ENCODE measurements at places on chromosomes 13 and 19.
A peak's percentile ranks its signal among the peaks of the same experiment; 100 is the strongest.

DNA sequence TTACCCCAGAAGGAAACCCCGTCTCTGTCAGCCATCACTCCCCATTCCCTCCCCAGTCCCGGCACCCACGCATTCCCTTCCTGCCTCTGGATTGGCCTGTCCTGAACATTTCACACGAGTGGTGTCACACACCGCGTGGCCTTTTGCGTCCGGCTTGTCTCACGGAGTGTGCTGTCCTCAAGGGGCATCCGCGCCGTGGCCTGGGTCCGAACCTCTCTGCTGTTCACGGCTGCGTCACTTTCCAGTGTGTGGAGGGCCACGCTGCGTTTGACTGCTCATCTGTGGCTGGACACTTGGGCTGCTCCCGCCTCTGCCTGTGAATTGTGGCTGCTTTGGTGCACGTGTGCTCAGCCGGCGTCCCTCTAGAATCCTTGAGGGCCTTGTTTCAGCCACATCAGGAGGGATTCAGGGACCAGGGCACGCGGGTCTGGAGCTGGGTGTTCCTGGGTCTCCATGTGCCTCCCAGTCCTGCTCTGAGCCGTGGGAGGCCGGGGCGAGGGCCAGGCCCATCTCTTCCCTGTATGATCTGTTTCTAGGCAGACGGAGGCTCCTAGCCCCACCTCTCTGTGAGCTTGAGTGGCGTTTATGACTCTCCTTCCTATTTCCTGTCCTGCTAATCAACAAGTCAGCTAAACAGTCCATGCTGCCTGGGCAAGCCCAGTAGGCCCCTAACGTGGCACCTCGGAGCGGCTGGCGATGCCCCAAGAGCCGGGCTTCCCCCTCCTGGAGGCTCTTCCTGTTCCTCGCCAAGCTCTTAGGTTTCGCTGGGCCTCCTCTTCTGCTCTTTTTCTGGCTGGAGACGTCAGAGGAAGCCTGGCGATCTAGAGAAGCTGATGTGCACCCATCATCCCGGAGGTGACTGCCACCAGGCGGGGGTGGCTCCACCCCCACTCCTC, 8.1 kb downstream of the STK11 start:
- DNase-seq = peak; percentile 75

DNA sequence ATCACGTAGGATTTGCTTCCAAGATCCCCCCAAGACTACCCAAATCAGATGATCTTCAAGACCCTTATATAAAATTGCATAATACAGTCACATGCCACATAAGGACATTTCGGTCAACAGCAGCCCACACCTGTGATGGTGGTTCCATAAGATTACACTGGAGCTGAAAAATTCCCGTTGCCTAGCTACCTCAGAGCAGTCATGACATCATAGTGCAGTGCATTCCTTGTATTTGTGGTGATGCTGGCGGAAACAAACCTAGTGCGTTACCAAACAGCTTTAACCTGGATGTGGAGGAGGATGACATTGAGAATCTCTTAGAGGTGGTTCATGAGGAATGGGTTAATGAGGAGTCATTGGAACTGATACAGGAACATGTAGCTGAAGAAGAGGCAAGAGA, 4.8 kb downstream of the ZNF766 start:
- DNase-seq = no peak

- no peak for DNase-seq
These were observed 66.7 kb upstream of the PRR20A start for GRCh38 chr13:57073983-57074382.

DNA sequence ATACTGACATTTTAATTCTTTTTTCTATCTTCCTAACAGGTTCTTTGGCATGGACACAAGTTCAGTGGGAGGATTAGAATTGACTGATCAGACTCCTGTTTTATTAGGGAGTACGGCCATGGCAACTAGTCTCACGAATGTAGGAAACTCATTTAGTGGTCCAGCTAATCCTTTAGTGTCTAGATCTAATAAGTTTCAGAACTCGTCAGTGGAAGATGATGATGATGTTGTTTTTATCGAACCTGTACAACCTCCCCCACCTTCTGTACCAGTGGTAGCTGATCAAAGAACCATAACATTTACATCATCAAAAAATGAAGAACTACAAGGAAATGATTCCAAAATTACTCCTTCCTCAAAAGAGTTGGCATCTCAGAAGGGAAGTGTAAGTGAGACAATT, 34.5 kb downstream of the ZMYM2 start:
- no peak for DNase-seq

- peak; percentile 74 for DNase-seq
These were observed 1.5 kb upstream of the WDR18 start for GRCh38 chr19:982567-983170.

GRCh38 chr19:9565900-9566705, 18.2 kb downstream of the ZNF121 start:
- DNase-seq = no peak
